Smooth muscle cell of the umbilical artery (primary cell): ENCODE measurements at places on chromosomes 2 and 18. TPM values are rescaled to one million over a fixed set of nuclear protein-coding genes. Genes with fewer than 3 reads are reported as not detected.

RIT2 gene
- not detected in 2 replicates for total RNA-seq

LRRFIP1 gene
- 46.3 and 106 TPM in 2 replicates for total RNA-seq

AOX1 gene
- 3.0 and 15.2 TPM in 2 replicates for total RNA-seq

STEAP3 gene
- 6.8 and 30.7 TPM in 2 replicates for total RNA-seq

CFAP65 gene
- total RNA-seq = not detected in 2 replicates

FAM228A gene
- under 0.01 and 0.65 TPM in 2 replicates for total RNA-seq

MOGAT1 gene
- total RNA-seq = not detected in 2 replicates

GRHL1 gene
- total RNA-seq = 0.09 and 0.59 TPM in 2 replicates

CD8B2 gene
- total RNA-seq = not detected in 2 replicates

CDC42EP3 gene
- 43.7 and 125 TPM in 2 replicates for total RNA-seq

LRATD1 gene
- total RNA-seq = 0.30 TPM in 1 of 2 replicates, not detected in the other

NBAS gene
- 135 and 150 TPM in 2 replicates for total RNA-seq

GFPT1 gene
- total RNA-seq = 93.2 and 95.9 TPM in 2 replicates

CCBE1 gene
- 0.59 and 19.1 TPM in 2 replicates for total RNA-seq

PROKR1 gene
- total RNA-seq = not detected in 2 replicates

C2orf78 gene
- not detected in 2 replicates for total RNA-seq

SPHKAP gene
- total RNA-seq = not detected in 2 replicates

PRSS56 gene
- total RNA-seq = not detected in 2 replicates

LIMS3 gene
- 3.6 and 10.8 TPM in 2 replicates for total RNA-seq

MARCHF4 gene
- total RNA-seq = 1.5 and 10.8 TPM in 2 replicates

AQP12A gene
- total RNA-seq = not detected in 2 replicates

EVX2 gene
- total RNA-seq = not detected in 2 replicates

TEX44 gene
- not detected in 2 replicates for total RNA-seq

PCARE gene
- total RNA-seq = not detected in 2 replicates

SLC14A1 gene
- 30.9 and 135 TPM in 2 replicates for total RNA-seq

COMMD1 gene
- 34.3 and 47.5 TPM in 2 replicates for total RNA-seq

NMUR1 gene
- not detected in 2 replicates for total RNA-seq

RNF138 gene
- total RNA-seq = 12.5 and 16.3 TPM in 2 replicates

ZSCAN30 gene
- 14.8 and 16.4 TPM in 2 replicates for total RNA-seq

CRYGD gene
- total RNA-seq = not detected in 2 replicates

SEMA4F gene
- total RNA-seq = 6.8 and 13.7 TPM in 2 replicates

TEKT4 gene
- not detected in 2 replicates for total RNA-seq

CAPN13 gene
- total RNA-seq = not detected in 2 replicates
